ENCODE measurements at places on chromosomes 2 and 18.
A peak's percentile ranks its signal among the peaks of the same experiment; 100 is the strongest.

- no peak for DNase-seq
Observed at GRCh38 chr2:221293949-221294742, 278.0 kb downstream of the EPHA4 start.

- DNase-seq: no peak
Observed at GRCh38 chr2:39447266-39448168, 10.4 kb upstream of the MAP4K3 start.

DNA sequence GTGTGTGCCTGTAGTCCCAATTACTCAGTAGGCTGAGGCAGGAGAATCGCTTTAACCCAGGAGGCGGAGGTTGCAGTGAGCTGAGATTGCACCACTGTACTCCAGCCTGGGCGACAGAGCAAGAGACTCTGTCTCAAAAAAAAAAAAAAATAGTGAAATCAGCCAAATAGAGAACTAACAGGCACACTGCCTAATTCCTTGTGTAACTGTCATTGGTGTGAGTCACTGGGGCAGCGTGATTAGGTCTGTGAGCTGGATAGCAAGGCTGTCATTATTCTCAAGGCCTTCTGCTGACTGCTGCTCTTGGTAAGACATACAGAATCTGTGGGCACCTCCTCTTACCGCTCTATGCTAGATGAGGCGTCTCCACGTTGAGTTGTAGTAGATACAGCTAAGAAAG is 270.3 kb downstream of the NEDD4L start:
- no peak for DNase-seq

GRCh38 chr2:15765686-15766302 is 174.1 kb downstream of the DDX1 start:
- no peak for DNase-seq

- no peak for DNase-seq
Observed at GRCh38 chr2:196963043-196963442, 36.5 kb upstream of the PGAP1 start.

- DNase-seq: peak; percentile 64
Observed at GRCh38 chr2:40244675-40245074, 207.2 kb downstream of the SLC8A1 start.

- DNase-seq: peak; percentile 38
Observed at GRCh38 chr2:194166818-194167217, 1490.2 kb upstream of the SLC39A10 start.

GRCh38 chr2:64295326-64296139 is 151.3 kb upstream of the PELI1 start:
- DNase-seq: no peak

DNA sequence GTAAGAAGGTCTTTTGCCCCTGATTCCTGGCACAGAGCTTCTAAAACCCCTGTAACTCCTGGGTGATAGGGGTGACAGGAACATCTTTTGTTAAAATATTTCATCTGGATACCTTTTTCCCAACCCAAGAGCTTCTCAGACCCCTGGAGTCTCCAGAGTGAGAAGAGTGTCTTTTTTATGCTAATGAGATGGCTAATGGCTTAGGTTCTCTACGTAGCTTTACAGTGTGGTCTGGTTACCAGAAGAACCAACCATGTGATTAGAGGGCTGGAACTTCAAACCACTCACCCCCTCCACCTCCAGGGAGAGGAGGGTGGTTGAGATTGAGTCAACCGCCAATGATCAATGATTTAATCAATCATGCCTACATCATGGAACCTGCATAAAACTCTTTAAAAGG is 16.2 kb upstream of the DCC start:
- no peak for DNase-seq

DNA sequence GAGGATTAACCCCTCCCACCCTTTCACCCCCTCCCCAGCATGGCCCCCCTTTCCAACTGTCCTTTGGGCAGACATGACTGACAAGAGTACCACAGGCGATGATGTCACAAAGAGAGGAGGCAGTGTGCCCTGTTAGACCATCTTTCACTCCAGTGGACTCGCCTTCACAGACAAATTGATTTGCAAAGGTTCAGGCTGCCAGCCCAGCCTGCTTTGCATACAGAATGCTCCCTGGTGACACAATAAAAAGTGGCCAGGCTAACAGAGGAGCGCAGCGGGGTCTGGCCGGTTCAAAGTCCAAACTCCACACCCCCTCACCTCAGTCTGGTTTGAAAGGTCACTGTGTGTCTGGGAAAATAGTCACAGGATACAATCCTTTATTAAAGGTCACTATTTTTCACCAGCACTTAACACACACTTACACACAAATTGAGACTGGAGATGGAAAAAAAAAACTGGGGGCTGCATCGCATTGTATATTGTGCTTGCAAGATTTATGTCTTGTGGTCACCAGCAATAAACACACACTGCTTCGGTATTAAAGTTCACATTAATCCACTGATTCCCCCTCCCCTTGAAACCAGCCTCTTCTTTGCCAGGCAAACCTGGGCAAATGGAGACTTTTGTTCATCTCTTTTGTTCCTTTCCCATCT is 236.9 kb downstream of the BCL11A start:
- no peak for DNase-seq

DNA sequence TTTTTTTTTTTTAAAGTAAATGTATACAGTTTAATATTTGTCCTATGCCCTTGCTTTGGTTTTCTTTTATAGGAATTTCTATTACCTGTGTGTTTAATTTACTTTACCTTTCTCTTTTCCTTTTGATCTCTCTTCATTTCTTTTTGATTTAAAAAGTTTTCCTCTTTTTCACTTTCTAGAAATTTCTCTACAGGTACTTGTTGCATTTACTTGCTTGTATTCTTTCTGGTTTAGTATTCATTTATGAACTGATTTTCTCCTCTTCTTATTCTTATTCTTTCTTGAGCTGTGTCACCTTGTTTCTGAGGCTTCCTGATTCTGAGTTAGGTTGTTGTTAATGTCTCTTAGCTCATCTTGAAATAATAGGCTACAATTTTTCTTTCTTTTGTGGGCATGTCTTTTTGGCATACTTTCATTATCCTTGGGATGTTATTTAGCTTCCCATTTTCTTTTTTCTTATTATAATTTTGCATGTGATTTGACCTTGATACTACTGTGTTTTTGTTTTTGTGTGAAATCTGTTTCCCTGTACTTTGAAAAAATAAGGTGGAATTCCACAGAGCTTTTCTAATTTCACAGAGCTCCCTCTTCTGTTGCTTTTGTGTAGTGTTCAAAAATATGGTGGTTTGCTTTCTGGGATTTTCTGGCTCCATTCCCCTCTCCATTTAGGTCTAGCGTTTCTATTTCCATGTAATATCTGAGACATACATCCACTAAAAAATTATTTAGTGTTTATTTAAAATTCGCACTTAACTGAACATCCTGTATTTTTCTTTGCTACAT is 25.5 kb upstream of the ALMS1 start:
- no peak for DNase-seq

GRCh38 chr18:47036298-47036874 is 965 bp upstream of the ELOA2 start:
- DNase-seq: peak; percentile 9

DNA sequence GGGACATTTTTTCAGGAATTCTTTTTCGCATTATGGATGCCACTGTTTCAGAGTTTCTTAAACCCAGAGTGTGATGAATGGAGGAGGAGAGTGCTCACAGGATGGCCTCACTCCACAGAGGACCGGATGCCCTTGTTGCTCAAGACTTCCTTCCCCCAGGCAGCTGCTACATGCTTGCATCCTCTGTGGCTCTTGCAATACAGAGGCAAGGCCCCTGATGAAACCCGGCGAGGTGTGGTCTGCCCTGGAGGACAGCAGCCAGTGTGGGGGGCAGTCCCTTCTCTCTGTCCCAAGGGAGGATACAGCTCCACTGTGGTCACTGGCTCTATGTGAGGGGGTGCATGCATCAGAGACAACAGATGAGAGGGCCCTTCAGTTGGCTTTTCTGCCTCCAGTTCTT is 109.6 kb downstream of the SH3RF3 start:
- DNase-seq: no peak

All from SK-N-DZ (cell line).